ENCODE measurements at places on chromosomes 1 and 21.

GRCh38 chr1:209738270-209738669 lies 17.6 kb upstream of the TRAF3IP3 start:
- DNase-seq, result no peak

GRCh38 chr1:201489643-201490261 lies 17.2 kb downstream of the CSRP1 start:
- no peak for DNase-seq

DNA sequence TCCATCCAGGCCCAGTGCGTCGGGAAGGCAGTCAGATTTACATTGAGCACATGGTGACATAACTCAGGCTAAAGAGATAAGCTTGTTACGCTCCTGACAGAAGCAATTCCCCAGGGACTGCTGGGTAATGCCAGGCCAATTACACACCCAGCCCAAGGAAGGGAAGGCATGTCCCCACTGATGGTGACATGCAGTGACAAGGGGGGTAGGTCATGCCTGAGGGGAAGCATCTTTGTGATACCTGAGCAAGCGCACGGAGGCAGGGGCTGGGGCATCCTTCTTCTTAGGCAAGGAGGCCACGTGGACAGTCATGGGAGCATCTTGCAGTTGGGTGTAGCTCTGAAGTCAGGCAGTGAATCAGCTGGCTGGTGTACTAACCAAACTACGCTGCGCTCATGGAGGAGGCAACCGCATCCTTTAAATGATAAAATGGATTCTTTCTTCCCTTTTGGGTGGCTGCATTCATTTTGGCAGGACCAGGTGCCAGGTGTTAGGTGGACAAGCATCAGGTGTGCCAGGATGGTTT lies 39.6 kb upstream of the GRIK3 start:
- no peak for DNase-seq

GRCh38 chr1:206563367-206564207 lies 48.7 kb downstream of the EIF2D start:
- no peak for DNase-seq

- no peak for DNase-seq
Observed at GRCh38 chr1:1391225-1391624, 7.9 kb downstream of the CCNL2 start.

DNA sequence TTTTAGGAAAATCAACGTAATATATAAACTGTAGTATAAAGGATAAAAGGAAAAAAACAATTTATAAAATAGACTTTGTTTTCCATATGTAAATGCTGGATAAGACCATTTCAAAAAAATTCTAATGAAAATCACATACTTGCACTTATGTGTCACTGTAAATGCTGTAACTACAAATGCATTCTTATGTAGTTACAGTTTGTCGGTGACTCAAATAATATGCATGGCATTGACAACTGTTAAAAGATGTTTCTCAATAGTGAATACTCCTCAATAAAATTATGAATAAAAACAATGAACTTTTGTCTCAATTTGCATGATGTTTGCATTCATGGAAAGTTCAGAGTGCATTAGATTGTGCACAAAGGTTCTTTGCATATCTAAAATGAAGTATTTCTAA lies 614.0 kb upstream of the CHRM3 start:
- no peak for DNase-seq

DNA sequence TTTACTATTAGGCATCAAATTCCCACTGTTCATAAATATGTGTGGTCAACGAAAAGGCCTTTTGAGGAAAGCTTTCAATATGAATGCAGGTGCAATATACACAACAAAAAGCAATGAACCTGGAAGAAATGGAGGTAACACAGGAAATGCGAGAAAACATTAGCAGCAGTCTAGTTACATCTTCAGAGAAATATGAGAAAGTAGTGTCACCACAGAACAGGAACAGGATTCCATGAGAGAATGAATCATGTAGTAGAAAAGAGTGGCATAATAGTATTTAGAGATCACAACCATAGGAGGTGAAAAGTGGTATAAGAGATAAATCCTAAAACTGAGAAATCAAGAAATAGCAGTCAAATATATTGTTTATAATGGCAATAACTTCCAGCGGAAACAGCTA lies 103.7 kb downstream of the AK5 start:
- no peak for DNase-seq

- no peak for DNase-seq
Observed at GRCh38 chr1:18989176-18989799, 32.8 kb upstream of the IFFO2 start.
